A375 (cell line): ENCODE measurements at places on chromosomes 5 and 9. TPM values are rescaled to one million over a fixed set of nuclear protein-coding genes. Genes with fewer than 3 reads are reported as not detected.

SLC6A18 gene
- total RNA-seq = not detected in 2 replicates

CMYA5 gene
- 0.21 and 0.30 TPM in 2 replicates for total RNA-seq

EFNA5 gene
- 4.1 and 4.3 TPM in 2 replicates for total RNA-seq

GMCL2 gene
- not detected in 2 replicates for total RNA-seq

CCDC107 gene
- 10.5 and 14.1 TPM in 2 replicates for total RNA-seq

SPATA31A3 gene
- total RNA-seq = 0.05 TPM in 1 of 2 replicates, not detected in the other

SLC9A3 gene
- total RNA-seq = not detected in 2 replicates

CCDC192 gene
- 0.27 TPM in 1 of 2 replicates, not detected in the other for total RNA-seq

CLTA gene
- 447 and 450 TPM in 2 replicates for total RNA-seq

F2RL2 gene
- 4.0 and 4.7 TPM in 2 replicates for total RNA-seq

CCL27 gene
- 0.23 and 0.50 TPM in 2 replicates for total RNA-seq

SPATA31E1 gene
- not detected in 2 replicates for total RNA-seq

RXFP3 gene
- 0.05 TPM in 1 of 2 replicates, not detected in the other for total RNA-seq

CCNJL gene
- 15.5 and 18.9 TPM in 2 replicates for total RNA-seq

CNTNAP3 gene
- total RNA-seq = 37.7 and 48.8 TPM in 2 replicates

ROPN1L gene
- 3.9 and 5.3 TPM in 2 replicates for total RNA-seq

SLC28A3 gene
- total RNA-seq = not detected in 2 replicates

CNTFR gene
- total RNA-seq = not detected in 2 replicates

FRMPD1 gene
- total RNA-seq = not detected in 2 replicates

MAMDC4 gene
- total RNA-seq = 3.6 TPM in 2 replicates

PSD2 gene
- not detected in 2 replicates for total RNA-seq

CDKN2A gene
- 7.8 and 14.4 TPM in 2 replicates for total RNA-seq

SLC25A2 gene
- 0.19 TPM in 1 of 2 replicates, not detected in the other for total RNA-seq

GPR150 gene
- total RNA-seq = not detected in 2 replicates

PPP2R2B gene
- 0.64 and 1.5 TPM in 2 replicates for total RNA-seq

NEUROG1 gene
- total RNA-seq = not detected in 2 replicates

IL33 gene
- total RNA-seq = not detected in 2 replicates

ERBIN gene
- total RNA-seq = 76.3 and 86.6 TPM in 2 replicates

GGTA1 gene
- not detected in 2 replicates for total RNA-seq

FBN2 gene
- 0.04 and 0.16 TPM in 2 replicates for total RNA-seq

FST gene
- total RNA-seq = 185 and 194 TPM in 2 replicates

PHF24 gene
- total RNA-seq = not detected in 2 replicates

BNC2 gene
- total RNA-seq = 14.4 and 18.4 TPM in 2 replicates
